Esophagus squamous epithelium (tissue), 5 donors: ENCODE measurements at places on chromosomes 1 and 21. TPM values are rescaled to one million over a fixed set of nuclear protein-coding genes. Genes with fewer than 3 reads are reported as not detected.

The SLC25A34 gene
- 1.1 TPM for total RNA-seq

The FAM3B gene
- 25.2 TPM for total RNA-seq

The CLDN17 gene
- total RNA-seq, result 0.53 TPM

The TNFRSF25 gene
- 33.0 TPM for total RNA-seq

The TNFSF4 gene
- not detected for total RNA-seq

The FYB2 gene
- total RNA-seq, result not detected

DNA sequence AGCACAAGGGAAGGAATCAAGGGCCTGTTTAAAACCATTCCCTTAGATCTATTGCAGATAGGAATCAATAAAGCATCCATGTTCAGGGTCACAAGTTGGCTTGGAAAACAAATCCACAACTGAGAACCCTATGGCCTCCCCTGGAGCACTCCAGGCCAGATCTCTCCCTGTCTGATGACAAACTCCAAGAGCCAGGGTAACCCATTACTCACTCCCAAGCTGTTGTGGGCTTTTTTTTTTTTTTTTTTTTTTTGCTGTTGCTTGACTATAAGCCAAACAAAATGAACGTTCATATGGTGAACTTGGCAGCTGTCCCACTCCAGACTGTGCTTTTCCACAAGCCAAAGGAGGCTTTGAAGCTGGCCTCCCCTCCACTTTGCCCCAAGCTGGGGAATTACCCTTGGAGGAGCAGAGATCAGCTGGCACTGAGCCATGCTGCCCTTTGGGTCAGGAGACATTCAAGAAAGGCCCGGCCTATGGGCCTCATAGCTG lies 35.7 kb upstream of the VAV3 start:
- no peak overlapping the region for H3K4me3 ChIP-seq
- H3K27me3 ChIP-seq, result no peaks in the 10 kb centered on the region
- H3K27ac ChIP-seq, result no peak overlapping the region
- no peaks in the 10 kb centered on the region for H3K36me3 ChIP-seq
- DNase-seq, result no peak

DNA sequence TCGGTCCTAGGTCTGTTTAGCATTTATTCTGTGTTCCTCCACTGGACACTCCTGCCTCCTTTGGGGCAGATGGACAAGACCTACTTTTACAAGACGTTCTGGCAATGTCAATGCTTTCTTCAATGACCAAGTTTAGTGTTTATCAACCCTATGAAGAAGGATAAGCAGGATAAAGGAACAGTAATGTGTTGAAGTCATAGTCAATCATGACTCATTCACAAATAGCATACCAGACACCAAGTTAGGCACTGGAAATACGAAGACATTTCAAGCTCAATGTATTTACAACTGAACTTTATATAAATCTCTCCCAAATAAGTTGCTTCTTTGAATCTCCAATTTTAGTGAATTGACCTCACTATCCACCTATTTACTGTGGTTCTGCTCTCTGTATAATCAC lies 4.8 kb upstream of the SLC35D1 start:
- H3K27ac ChIP-seq, result no peak overlapping the region
- H3K36me3 ChIP-seq, result no peaks in the 10 kb centered on the region
- H3K27me3 ChIP-seq, result peaks cover 5% of the 10 kb centered on the region
- H3K4me3 ChIP-seq, result no peak overlapping the region
- DNase-seq, result no peak
- H3K4me1 ChIP-seq, result no peaks in the 10 kb centered on the region

DNA sequence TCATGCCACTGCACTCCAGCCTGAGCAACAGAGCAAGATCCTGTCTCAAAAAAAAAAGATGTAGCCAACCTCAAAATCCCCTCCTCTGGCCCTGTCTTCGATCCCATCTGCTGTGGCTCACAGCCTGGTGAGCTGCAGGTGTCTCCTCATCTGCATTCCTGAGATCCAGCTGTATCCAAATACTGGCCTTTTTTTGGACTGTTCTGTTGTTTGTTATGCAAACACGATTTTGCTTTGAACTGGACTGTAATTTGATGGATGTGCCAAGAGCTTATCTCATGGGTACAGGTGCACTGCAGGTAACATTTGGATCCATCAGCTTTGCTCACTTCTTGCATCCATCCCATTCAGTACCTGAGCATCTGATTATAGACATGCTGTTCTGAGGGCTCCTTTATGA lies 14.1 kb upstream of the FAM43B start:
- H3K27ac ChIP-seq, result no peak overlapping the region
- no peaks in the 10 kb centered on the region for H3K27me3 ChIP-seq
- H3K4me3 ChIP-seq, result no peak overlapping the region
- no peaks in the 10 kb centered on the region for H3K36me3 ChIP-seq
- no peak for DNase-seq

DNA sequence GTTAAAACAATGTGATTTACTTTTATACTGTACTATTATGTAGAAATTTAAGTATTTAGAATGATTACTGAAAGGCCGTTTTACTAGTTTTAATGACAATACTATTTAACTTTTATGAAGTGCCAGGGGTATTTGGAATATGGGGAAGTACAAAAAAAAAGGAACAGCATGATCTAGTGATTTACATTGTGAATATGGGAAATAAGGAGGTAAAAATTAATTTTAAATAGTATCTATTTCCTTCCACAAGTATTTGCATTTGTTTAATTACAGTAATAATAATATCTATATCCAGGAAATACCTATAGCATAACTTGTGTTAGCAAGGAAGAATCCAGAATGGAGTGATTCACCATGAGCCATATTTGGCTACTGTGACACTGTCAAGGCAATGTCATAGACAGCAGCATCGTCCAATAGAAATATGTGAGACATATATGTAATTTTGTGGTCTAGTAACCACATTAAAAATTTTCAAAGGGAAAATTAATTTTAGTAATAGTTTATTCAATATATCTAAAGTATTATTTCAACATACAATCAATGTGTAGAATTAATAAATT lies 22.0 kb downstream of the CNST start:
- no peak for DNase-seq
- no peak overlapping the region for H3K4me3 ChIP-seq
- no peaks in the 10 kb centered on the region for H3K36me3 ChIP-seq
- peaks cover 3% of the 10 kb centered on the region for H3K4me1 ChIP-seq
- H3K27ac ChIP-seq, result no peak overlapping the region

GRCh38 chr1:158506369-158506987 lies 34.5 kb downstream of the OR10R2 start:
- no peaks in the 10 kb centered on the region for H3K36me3 ChIP-seq
- H3K27me3 ChIP-seq, result no peaks in the 10 kb centered on the region
- H3K4me3 ChIP-seq, result no peak overlapping the region
- no peak for DNase-seq

DNA sequence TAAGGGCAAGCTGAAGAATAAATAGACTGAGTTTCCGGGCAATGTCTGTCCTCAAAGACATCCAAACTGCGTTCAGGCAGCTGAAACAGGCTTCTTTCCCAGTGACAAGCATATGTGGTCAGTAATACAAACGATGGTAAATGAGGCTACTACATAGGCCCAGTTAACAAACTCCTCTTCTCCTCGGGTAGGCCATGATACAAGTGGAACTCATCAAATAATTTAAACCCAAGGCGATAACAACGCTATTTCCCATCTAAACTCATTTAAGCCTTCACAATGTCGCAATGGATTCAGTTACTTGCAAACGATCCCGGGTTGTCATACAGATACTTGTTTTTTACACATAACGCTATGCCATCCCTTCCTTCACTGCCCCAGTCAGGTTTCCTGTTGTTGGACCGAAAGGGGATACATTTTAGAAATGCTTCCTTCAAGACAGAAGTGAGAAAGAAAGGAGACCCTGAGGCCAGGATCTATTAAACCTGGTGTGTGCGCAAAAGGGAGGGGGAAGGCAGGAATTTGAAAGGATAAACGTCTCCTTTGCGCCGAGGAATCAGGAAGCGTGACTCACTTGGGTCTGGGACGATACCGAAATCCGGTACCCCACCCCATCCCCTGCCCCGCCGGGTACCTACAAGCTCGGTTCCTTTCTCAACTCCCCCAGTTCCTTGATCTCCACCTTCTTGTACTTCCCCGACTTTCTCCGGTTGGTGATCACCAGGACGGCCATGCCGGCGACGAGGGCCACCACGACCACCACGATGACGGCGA lies 1.3 kb downstream of the TACSTD2 start:
- DNase-seq, result no peak
- H3K4me3 ChIP-seq, result peak overlapping the region; percentile 69
- H3K4me1 ChIP-seq, result peaks cover 20% of the 10 kb centered on the region

DNA sequence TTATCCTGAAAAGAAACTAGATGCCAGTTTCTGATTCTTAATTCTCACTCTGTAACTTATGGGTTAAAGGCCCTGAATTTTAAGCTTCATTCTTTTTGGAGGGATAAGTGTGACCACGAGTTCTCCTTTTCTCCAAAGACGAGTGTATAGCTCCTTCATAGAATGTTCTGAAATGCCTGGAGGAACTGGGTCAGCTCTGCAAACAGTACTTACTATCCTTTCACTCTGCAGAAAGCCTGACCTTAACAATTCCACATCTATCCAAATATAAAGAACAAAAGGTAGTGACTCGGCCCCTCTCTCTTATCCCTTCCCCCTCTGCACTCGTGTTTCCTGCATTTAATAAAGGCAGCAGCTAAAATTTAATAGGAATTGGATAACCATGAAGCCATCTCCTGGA lies 150.5 kb downstream of the LYPLAL1 start:
- DNase-seq, result no peak
- no peak overlapping the region for H3K27ac ChIP-seq
- H3K36me3 ChIP-seq, result no peaks in the 10 kb centered on the region
- no peaks in the 10 kb centered on the region for H3K27me3 ChIP-seq
- H3K4me1 ChIP-seq, result no peaks in the 10 kb centered on the region

DNA sequence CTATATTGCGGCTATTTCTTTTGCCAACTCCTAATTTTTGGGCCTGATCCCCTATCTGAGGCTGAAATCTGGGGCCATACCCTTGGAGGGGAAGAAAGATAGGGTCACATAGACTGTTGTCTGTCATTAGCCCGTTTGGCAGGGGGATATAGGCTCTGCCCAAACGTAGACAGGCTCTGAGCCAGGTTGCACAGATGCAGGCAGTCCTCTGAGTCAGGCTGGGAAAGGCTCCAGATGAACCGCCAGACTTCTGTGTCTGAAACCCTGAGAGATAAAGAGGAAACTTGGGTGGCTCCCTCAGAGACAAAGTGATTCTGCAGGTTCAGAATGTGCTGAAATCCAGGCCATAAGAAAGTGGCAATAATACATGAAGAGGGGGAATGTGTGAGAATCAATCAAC lies 4.0 kb upstream of the CAP1 start:
- H3K4me1 ChIP-seq, result peaks cover 19% of the 10 kb centered on the region
- H3K27ac ChIP-seq, result peak overlapping the region; percentile 64
- no peak overlapping the region for H3K4me3 ChIP-seq
- DNase-seq, result no peak
- H3K27me3 ChIP-seq, result no peaks in the 10 kb centered on the region

DNA sequence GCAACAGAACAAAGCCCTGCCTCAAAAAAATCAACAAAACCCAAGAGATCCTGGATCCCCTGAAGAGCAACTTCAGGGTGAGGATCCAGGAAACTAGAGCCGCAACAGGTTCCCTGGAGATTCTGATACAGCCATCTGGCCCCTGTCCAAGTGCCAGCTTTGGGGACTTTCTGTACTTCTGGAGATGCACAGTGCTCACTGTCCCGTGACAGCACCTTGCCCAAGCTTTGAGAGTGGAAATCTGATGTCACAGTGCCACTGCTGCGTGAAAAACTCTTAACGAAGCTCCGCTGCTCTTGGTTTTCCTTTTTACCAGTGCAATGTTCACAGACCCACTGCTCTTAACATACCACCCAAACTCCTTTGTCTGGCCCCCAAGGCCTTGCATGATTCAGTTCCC lies 26.3 kb downstream of the STK40 start:
- H3K27me3 ChIP-seq, result no peaks in the 10 kb centered on the region
- H3K36me3 ChIP-seq, result peaks cover 18% of the 10 kb centered on the region
- H3K4me1 ChIP-seq, result no peaks in the 10 kb centered on the region
- H3K27ac ChIP-seq, result peak overlapping the region; percentile 64
- H3K4me3 ChIP-seq, result no peak overlapping the region
- no peak for DNase-seq

DNA sequence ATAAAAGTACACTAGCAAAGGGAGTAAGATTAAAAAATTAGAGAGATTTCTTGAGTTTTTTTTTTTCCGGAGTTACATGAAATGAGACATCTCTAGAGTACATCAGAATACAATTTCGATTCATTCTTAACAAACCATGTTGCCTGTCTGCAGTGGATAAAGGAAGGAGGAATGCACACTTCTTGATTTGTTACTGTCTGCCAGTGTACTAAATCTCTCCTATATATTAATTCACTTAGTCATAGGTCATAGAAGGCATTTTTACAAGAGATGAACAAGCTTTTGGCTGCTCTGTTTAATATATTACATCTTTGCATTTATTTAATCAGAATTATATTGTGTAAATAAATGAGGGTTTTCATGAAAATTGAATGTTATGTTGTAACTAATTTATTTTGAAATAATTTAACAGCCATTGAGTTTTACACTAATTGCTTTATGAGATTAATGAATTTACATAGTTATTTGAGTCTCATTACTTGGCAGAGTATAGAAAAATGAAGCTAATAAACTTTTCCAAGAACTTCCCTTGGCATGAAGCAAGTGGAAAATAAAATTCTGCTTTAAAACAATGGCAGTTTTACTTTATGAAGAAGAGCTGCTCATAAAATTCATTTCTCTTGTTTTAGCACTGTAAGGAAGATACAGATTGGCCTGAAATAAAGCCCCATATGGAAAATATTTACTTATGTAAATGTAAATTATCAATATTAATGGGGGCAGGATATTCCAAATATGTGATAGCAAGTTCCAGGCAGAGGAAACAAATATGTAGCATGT lies 1284.7 kb downstream of the BRINP3 start:
- H3K4me1 ChIP-seq, result no peaks in the 10 kb centered on the region
- no peak for DNase-seq
- no peaks in the 10 kb centered on the region for H3K36me3 ChIP-seq
- no peaks in the 10 kb centered on the region for H3K27me3 ChIP-seq
- no peak overlapping the region for H3K4me3 ChIP-seq

DNA sequence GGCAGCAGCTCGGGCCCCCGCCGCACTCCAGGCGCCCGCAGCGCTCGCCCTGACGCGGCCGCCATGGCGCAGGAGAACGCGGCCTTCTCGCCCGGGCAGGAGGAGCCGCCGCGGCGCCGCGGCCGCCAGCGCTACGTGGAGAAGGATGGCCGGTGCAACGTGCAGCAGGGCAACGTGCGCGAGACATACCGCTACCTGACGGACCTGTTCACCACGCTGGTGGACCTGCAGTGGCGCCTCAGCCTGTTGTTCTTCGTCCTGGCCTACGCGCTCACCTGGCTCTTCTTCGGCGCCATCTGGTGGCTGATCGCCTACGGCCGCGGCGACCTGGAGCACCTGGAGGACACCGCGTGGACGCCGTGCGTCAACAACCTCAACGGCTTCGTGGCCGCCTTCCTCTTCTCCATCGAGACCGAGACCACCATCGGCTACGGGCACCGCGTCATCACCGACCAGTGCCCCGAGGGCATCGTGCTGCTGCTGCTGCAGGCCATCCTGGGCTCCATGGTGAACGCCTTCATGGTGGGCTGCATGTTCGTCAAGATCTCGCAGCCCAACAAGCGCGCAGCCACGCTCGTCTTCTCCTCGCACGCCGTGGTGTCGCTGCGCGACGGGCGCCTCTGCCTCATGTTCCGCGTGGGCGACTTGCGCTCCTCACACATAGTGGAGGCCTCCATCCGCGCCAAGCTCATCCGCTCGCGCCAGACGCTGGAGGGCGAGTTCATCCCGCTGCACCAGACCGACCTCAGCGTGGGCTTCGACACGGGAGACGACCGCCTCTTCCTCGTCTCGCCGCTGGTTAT lies 2.8 kb downstream of the KCNJ9 start:
- H3K27me3 ChIP-seq, result peaks cover 8% of the 10 kb centered on the region
- no peak for DNase-seq
- peak overlapping the region; percentile 19 for H3K4me3 ChIP-seq
- H3K36me3 ChIP-seq, result no peaks in the 10 kb centered on the region
- no peaks in the 10 kb centered on the region for H3K4me1 ChIP-seq

GRCh38 chr1:161128591-161129420 lies 3.7 kb downstream of the DEDD start:
- H3K27me3 ChIP-seq, result no peaks in the 10 kb centered on the region
- H3K4me3 ChIP-seq, result no peak overlapping the region
- H3K36me3 ChIP-seq, result peaks cover 32% of the 10 kb centered on the region
- peaks cover 23% of the 10 kb centered on the region for H3K4me1 ChIP-seq
